Caco-2 (cell line): ENCODE measurements at places on chromosomes 7 and 10.

- 0 out of 2 replicates have a peak, but pooled peaks cover 3% of the 10 kb centered on the region for H3K4me1 ChIP-seq
- H3K4me3 ChIP-seq = no peak overlapping the region
- no peak for DNase-seq
- H3K27me3 ChIP-seq = no peaks in the 10 kb centered on the region
These were observed 6.7 kb upstream of the PAXIP1 start for GRCh38 chr7:155009570-155010157.

GRCh38 chr10:92834986-92835385, 13.3 kb upstream of the EXOC6 start:
- H3K4me3 ChIP-seq = no peak overlapping the region
- no peak for DNase-seq
- H3K36me3 ChIP-seq = no peaks in the 10 kb centered on the region
- H3K27me3 ChIP-seq = no peaks in the 10 kb centered on the region
- H3K4me1 ChIP-seq = peaks cover 13% of the 10 kb centered on the region; the same call in 1 of the 2 replicates

GRCh38 chr7:148264933-148265557, 325.5 kb upstream of the C7orf33 start:
- DNase-seq = peak; percentile 53
- H3K36me3 ChIP-seq = no peaks in the 10 kb centered on the region
- H3K27ac ChIP-seq = no peak overlapping the region

DNA sequence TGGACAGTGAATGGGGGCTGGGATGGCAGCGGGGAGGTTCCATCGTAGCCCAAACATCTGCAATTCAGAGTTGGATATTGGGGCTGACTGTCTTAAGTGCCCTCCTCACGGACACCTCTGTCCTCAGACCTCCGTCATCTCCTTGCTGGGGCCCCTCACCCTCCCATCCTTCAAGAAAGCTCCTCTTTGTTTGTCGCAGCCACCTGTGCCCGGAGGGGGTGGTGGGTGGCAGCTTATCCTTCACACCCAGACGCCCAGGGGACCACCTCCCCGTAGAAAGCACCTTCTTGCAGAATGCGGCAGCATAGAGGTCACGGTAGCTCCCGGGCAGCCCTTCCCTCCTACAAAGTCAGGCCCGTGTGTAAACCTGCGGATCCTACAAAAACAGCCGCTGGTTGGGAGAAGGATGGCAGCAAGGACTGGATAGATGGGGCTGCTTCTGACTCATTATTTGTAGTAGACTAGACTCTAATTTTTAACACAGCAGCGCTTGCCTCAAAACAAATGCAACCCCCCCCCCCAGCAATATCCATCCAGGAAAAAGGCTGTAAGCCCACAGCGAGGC, 1.3 kb upstream of the PTPRN2 start:
- H3K36me3 ChIP-seq = no peaks in the 10 kb centered on the region
- no peak for DNase-seq
- H3K27me3 ChIP-seq = no peaks in the 10 kb centered on the region
